ENCODE measurements at places on chromosomes 6 and 20.

DNA sequence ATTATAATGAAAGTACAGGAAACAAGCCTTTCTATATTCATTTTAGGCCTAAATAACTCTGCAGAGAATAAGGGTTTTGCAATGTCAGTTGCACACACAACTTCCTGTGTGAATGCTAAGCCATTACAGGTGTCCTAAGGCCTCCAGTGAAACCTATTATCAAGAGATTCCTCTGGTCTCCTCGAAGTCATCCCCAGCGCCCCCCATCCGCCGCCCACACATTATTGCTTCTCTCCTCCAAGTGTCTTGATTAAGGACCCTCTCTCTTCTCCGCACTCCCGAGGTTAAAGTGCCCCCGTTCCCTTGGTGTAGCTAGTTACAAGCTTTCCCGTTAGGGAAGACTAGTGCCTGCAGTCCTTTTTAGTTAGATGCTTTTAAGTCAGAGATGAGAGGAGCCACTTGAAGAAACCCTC lies 1.3 kb downstream of the HIVEP2 start:
- DNase-seq = peak; percentile 71

- no peak for DNase-seq
Observed at GRCh38 chr20:61494763-61495575, 242.9 kb downstream of the CDH4 start.

DNA sequence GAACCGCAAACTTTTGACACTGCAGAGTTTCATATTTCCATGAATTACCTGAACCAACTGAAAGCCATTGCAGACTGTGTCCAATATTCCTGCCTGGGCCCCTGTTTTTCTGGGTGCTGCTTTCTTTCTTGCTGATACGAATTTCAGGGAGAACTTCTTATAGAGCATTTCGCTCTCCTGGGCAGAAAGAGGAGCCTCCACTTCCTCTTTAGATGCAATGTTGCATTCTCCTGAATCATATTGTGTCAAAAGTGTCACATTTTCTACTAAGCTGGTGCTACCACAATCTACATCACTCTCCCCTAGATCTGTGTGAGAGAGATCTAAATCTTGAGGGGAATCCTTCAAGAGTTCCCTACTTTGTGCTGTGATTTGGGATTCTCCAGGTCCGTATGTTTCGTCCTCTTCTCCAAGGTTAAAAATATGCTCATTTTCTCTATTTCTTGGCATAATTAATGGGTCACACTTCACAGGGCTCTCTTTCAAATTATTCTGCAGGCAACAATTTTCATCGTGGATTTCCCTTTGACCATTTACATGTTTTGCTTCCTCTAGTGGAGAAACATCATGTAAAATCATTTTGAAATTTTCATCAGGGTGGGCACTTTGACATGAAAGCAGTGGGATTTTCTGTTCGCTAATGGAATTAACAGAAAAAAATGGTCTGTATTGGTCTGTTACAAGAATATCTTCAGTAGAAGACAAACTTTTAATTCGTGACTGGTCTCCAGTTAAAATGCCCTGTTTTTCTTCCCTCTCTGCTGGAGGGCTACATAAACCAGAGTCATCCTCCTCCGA lies 102.3 kb downstream of the DST start:
- no peak for DNase-seq

GRCh38 chr20:24690408-24690807 lies 221.0 kb downstream of the SYNDIG1 start:
- DNase-seq = peak; percentile 2

DNA sequence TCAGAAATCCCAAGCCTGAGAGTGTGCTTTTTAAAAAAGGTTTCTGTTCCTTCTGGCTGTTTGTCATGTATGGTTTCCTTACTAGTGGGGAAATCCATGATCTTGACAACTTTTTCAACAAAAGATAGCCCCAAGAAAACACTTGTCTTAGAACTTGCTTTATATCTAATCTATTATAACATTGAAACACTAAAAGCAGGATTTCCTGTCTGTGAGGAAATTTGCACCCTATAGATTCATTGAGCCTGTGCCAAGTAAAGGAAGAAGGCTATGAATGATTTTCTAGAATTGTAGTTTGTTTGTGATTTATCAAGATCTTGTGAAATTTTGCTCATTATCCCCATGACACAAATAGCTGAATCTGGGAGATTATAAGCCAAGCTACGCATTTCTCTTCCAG lies 238.6 kb upstream of the RIN2 start:
- DNase-seq = no peak

DNA sequence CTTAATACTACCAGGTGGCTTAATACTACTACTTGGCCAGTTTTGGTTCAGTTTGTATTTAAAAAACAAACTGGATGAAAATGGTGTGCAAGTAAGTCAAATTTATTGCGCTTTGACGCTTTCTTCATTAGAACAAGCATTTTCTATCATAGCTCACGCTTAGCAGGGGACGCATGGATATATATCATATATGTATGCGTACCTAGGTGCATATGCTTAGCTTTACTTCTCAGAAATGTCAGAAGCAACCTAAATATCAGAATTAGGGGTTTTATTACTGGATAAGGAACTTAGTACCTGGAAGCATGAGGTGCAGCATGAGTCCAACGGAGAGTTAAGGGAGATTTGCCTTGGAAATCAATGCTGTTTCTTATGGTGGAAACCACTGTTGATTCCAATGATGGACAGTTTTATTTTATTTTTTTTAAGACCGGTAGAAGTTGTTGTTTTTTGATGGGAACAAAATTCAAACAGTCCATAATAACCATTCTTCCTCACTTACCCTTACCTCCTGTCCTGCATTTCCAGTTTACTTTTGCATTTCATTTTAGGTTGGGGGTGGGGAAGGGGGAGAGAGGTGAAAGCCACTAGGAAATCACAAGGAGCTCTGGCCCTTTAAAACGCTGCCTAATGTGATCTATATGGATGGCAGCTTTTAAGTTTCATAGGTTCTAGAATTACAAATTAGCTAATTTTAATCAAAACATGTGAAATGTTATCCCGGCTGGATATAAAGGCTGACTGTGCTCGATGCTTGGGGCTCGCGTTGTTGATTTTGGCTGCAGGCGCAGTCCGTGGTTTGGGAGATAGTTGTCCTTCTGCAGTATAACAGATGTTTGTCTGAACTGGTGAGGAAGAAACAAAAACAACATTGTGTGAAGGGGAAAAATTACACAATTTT lies 2.1 kb downstream of the SOBP start:
- no peak for DNase-seq

GRCh38 chr6:67897998-67898607 lies 737.0 kb upstream of the ADGRB3 start:
- DNase-seq = no peak

DNA sequence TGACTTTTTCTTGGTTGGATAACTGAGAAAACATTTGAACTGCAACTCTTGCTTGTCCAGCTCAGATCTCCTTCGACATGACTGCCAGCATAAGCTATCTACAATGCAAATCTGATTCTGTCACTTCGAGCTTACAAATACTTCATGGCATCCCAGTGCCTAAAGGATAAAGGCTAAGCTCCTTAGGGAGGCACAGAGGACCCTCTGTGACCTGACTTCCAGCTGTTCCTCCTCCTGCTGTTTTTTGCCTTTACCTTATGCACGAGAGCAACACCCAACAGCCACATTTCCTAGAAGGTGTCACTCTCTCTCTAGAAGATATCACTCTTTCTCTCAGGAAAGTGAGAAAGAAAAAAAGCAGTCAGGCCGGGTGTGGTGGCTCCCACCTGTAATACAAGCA lies 23.4 kb downstream of the SLC17A5 start:
- DNase-seq = no peak

DNA sequence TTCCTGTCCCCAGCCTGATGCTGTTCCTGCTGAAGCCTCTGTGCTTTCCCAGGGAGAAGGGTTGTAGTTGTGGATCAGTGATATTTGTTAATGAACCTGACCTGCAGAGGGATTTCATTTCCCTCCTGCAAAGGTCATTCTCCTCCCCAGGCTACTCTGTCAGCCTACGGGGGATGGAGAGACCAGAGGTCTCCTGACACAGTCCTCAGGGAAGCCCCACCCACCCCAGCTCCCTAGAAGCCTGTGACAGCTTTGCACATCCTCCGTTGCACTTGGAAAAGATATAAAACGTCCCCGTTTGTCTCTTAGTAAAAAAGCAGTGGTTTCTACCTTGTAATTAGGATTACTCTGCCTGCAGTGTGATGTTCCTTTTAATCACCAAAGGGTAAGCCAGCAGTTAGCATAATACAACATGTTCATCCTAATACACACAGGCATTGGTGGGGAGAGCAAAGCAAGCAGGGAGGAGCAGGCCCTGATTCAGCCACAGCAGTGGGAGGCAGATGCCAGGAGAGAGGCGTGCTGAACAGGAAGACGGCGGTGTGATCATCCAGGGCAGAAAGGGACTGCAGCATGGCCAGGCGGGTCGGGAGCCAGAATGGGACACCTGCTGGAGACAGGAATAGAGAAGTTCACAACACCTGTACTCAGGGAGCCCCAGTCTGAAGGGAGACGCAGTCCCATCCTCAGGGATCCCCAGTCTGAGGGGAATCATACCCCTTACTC lies 293.5 kb downstream of the LRFN2 start:
- DNase-seq = no peak

DNA sequence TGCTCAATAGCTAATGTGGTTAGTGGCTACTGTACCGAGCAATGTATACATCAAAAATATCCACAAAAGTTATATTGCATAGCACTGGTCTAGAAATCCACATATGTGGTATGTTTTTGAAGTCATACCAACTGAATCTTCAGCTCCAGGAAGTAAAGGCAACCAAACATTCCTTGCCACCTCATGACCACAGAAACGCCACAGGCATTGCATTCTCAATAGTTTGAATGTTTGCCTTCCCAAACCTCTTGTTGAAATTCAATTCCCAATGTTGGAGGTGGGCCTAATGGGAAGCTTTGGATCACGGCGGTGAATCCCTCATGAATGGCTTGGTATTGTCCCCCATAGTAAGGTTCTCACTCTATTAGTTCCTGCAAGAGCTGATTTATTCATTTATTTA lies 18.2 kb upstream of the ZNF391 start:
- no peak for DNase-seq

DNA sequence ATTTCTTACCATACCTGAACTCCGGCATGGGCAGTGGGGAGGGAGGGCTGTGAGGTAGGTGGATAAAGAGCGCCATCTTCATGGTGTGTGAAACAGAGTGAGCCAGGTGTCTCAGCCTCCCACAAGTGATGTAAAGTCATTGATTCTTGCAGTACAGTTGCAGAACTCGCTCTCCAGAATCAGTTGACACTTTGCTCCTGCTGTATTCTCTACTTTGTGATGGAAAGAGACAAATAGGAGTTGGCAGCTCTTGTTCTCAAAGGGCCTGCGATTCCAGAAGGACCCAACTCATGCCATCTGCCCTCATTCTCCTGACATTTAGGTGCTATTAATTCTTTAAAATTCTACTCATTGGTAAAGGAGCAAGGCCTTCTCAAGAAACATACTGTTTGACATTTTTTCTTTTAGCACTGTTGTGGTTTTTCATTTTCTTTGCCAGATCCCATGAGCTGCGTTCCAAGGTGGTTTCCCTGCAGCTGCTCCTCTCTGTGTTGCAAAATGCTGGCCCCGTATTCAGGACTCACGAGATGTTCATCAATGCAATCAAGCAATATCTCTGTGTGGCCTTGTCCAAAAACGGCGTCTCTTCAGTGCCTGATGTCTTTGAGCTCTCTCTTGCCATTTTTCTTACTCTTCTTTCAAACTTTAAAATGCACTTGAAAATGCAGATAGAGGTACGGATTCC lies 49.3 kb downstream of the ARFGEF2 start:
- no peak for DNase-seq

- no peak for DNase-seq
Observed at GRCh38 chr6:28248916-28249315, 3.2 kb downstream of the ZKSCAN4 start.

- no peak for DNase-seq
Observed at GRCh38 chr6:25013246-25013645, 77.5 kb upstream of the RIPOR2 start.

DNA sequence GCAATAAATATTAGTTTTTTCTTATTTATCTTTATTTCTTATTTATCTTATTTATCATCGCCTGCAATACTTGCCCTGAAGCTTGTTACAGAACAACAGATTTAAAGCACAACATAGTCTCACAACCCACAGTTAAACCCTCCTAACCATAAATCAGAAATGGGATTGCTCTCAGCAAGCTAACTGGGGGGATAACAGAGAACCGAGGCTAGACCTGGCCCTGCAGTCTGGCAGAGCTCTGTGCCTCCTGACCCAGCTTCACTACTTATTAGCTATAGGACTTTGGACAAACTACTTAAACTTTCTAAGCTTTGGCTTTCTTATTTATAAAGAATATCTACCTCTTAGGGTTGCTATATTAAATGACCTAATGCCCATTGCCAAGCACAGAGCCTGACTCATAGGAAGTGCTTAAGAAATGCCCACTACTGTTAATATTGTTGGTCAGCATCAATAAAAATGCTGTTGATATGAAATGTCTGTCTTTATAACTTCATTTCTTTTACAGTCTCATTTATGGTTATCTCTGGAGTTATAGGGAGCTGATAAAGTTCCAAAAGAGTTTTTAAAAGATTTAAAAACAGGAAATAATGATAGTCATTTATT lies 87.9 kb upstream of the BEND6 start:
- DNase-seq = no peak

- no peak for DNase-seq
Observed at GRCh38 chr6:151963001-151963400, 155.5 kb downstream of the ESR1 start.

- no peak for DNase-seq
Observed at GRCh38 chr6:34839666-34840352, 47.9 kb downstream of the BLTP3A start.

- DNase-seq = peak; percentile 24
Observed at GRCh38 chr6:44339763-44340625, 2.5 kb upstream of the SPATS1 start.

GRCh38 chr6:70520575-70520974 lies 46.2 kb upstream of the SDHAF4 start:
- DNase-seq = no peak

DNA sequence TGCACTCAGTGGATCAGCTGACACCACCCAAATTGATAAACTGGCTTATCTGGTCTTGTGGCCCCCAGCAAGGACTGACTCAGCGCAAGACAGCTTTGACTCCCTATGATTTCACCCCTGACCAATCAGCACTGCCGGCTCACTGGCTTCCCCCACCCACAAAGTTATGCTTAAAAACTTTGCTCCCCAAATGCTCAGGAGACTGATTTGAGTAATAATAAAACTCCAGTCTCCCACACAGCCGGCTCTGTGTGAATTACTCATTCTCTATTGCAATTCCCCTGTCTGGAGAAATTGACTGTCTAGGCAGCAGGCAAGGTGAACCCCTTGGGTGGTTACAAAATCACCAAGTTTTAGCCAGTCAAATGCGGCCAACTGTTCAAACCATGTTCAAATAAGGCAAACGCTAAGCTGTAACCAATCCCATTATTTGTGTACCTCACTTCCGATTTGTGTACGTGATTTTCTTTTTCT lies 32.5 kb downstream of the SLC22A2 start:
- peak; percentile 70 for DNase-seq

DNA sequence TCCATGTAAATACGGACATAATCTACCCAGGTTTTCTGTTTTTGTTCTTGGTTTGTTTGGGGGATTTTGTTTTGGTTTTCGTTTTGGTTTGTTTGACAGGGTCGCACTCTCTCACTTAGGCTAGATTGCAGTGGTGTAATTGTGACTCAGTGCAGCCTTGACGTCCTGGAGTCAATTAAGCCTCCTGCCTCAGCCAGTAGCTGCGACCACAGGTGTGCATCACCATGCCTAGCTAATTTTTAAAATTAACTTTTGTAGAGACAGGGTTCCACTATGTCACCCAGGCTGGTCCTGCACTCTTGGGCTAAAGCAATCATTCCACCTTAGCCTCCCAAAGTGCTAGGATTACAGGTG lies 37.8 kb upstream of the EYA4 start:
- no peak for DNase-seq

- DNase-seq = no peak
Observed at GRCh38 chr6:149457316-149457884, 27.4 kb downstream of the ZC3H12D start.

- no peak for DNase-seq
Observed at GRCh38 chr6:36290668-36291620, 21.1 kb downstream of the PNPLA1 start.
